Neural crest cell (in vitro differentiated cells): ENCODE measurements at places on chromosomes 16 and 17.

DNA sequence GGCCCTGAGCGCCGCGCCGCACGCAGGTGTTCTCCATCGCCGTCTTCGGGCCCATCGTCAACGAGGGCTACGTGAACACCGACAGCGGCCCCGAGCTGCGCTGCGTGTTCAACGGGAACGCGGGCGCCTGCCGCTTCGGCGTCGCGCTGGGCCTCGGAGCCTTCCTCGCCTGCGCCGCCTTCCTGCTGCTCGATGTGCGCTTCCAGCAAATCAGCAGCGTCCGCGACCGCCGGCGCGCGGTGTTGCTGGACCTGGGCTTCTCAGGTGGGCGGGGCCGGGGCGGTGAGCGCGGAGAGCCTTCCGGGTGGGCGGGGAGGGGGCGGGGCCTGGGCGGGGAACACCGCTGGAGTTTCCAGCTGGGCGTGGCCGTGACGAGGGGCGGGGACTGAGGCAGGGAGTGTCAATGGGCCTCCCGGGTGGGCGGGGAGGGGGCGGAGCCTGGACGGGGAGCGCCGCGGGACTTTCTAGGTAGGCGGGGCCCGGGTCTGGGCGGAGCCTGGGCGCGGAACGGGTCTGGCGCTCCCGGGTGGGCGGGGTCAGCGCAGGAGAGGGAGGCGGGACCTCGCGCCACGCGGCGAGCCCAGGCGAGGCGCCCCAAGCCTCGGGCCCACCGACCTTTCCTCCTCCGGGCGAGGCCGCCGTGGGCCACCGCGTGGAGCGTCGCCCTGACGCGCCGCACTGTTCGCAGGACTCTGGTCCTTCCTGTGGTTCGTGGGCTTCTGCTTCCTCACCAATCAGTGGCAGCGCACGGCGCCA, 2.4 kb downstream of the SYNGR3 start:
- DNase-seq: peak; percentile 70

DNA sequence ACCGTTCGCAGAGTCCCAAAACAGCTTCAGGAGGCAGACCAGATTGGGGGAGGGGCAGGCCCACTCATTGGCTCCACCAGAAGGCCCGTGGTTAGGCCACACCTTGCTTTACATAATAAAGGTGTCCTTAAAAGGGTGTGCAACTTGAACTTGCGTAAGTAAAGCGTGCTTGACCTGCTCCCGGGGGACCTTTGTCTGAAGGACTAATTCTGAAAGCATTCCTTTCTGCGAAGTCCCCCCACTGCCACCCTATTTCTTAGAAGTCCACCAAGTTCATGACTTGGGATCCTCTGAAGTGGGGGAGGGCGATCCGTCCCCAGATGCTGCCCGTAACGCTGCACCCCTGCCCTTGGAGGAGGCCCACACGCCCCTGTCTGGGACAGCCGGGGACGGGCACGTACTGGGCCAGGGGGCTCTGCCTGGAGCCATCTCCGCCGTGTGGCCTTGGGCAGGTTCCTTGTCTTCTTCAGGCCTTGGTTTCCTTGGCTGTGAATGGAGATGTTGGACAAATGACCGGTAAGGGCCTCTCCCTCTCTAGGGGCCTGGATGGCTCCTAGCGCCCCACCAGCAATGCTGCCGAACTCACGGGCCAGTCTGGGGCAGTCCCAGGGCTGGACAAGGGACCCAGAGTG, 823 bp upstream of the ZNF469 start:
- no peak for DNase-seq

DNA sequence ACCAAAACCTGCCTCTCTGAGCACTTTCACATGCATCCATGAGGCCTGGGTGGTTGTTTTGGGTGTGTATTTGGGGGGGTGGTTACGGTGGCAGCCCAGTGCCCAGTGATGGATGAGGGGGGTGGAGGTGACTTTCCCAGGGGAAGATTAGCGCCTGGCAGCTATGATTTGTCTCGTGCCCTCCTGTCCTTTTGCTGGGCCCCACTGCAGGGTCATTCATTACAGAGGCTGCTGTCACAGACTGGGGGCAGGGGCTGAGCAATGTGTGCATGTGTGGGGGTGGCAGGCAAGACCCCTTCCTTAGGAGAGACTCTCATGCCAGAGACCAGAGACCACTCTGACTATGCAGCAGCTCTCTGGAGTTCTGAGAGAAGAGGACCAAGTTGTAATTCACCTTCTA, 93.7 kb downstream of the MRM1 start:
- no peak for DNase-seq

GRCh38 chr17:29592850-29593551, at the start of gene ANKRD13B:
ANKRD13B (plus strand) TSS chr17:29593132; CDS start chr17:29593622, 490 bp downstream.
- DNase-seq: peak; percentile 56

DNA sequence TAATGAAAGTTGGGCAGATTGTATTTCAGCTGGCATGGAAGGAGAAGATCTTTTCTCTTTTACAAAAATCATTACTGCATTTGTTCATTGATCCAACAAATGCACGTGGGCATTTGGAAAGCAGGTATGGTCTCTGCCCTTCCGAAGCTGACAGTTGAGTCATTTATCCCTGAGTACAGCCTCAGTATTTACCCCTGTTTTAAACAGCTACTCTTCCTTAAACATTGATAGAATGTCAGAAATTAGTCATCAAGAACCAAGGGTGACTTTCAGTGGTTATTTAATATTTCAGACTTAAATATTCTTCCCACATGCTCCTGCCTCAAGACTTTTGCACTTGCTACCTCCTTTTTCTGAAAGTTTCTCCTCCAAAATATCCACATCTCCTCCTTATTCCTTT, 226.7 kb upstream of the HSBP1 start:
- DNase-seq: no peak

DNA sequence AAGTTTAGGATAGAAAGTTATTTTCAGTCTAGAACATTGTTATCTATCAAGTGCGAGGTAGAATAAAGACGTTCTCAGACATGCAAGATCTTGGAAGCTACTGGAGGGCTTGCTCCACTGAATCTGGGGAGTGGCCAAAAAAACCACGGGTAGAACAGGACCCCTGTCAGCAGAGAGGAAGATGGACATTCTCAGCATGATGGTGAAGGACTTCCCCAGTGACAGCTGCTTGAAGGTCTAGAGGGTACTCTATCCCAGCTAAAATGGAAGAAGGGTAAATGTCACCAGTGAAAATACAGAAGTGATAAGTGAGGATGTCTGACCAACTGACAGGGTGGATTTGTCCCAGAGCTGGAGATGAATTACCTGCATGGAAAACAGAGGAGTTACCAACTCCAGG, 10.1 kb downstream of the TNFRSF13B start:
- no peak for DNase-seq

DNA sequence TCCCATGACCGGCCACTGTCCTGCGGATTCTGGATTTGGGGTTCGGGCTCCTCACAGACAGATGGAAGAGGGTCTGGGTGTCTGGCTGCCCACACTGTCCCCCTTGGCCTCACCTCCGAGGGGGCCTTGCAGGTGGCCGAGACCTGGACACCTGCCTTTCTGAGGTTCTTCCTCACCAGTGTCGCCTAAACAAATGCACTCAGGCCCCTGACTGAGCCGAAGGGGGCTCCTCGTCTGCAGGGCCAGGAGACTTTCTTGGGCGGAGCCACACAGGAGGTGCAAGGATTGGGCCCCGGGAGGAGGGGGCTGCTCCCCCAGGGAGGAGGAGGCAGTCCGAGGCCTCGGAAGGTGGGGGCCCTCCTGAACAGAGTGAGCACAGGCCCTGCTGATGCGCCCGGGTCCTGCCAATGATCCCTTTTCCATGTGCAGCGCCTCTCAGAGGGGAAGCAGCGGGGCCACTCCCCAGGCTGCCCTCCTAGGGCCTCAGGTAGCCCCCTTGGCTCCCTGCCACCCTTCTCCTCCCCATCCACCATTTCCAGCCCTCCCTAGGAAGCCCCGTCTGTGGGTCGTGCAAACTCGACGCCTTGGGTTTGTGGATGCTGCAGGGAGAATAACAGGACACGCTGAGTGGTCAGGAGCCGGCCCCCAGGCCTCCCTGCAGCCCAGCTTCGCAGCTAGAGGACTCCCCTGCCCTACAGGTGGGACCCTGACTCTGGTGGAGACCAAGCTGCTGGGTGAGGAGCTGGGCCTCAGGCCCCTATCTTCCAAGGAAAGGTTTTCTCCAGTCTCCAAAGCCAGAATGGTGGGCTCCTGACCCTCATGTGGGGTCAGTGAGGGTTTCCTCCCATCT, 63.4 kb upstream of the ZNF469 start:
- no peak for DNase-seq

DNA sequence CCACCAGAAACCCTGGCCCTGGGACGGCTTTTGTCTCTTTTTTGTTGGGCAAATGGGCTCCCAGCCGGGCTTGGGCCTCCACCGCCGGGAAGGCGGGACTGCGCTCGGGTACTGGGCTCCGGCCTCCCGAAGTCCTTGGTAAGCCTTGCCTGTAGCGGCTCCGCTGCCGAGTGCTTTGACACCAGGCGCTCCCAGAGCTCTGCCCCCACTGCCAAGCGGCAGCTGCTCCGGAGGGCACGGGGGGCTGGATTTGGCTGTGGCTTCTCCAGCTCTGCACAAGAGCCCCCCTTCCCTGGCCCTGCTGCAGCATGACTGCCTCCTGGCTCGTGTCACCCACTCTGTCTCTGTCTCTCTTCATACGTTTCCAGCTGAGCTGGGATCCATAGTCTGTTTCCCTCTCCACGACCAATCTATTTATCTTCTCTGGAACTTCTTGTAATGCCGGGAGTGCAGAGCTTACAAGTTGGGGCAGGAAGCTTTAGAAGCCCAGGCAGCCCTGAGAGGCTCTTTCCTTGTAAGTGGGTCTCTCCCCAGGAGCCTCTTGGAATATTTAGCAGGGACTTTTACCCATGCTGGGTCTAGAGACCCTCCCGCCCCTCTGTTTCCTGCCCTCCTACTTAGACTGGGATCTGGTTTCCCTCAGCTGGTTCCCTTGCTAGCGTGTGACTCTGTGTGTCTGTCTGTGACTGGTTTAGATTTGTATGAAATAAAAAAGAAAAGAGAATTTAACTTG, 246.9 kb upstream of the GSE1 start:
- DNase-seq: no peak

DNA sequence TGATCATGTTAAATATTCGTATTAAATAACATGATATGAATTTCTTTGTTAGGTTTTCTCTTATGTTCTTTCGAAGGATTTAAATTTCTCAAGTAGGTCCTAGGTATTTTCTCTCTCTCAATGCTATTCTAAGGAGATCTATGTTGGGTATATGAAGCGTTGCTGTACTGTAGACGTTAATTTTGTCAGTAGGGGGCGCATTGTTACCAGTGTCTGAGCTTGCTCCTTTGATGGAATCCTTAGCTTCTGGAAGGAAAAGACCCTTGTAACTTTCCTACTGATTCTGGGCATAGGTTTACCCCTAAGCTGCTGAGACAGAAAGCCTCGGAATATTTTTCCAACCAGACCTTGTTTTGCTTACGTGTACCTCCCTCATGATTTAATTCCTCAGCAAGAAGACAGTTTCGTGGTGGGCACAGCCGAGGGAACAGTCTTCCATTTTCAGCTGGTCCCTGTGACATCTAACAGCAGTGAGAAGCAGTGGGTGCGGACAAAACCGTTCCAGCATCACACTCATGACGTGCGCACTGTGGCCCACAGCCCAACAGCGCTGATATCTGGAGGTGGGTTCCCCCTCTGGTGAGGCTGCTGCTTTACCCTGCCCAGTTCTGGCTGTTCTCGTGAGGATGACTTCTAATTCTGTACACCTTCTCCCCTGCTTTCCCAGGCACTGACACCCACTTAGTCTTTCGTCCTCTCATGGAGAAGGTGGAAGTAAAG, 17.9 kb downstream of the UTP4 start:
- DNase-seq: peak; percentile 53

DNA sequence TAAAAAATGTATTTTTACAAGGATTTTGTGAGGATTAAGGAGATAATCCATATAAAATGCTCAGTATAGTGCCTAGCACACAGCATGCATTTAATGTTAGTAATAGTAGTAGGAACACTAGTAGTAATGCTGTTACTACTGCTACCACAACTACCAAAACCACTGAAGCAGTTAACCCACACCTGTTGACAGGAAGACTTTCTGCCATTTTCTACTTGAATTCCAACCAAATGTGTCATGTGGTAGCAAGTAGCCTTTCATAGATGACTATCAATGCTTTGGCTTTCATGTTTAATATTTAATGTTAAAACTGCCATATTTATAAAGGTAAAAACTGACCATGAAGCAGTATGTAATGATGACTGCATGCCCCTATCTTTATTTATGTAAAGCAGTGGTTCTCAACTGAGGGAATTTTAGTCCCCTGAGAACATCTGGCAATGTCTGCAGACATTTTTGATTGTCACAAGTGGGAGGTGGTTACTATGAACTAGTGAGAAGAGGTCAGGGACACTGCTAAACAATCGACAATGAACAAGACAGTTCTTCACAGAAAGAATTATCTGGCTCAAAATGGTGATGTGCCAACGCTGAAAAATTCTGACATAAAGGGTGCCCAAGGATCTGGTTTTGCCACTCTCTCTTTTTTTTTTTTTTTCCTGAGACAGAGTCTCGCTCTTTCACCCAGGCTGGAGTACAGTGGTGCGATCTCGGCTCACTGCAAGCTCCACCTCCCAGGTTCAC, 89.4 kb downstream of the ITFG1 start:
- no peak for DNase-seq

- no peak for DNase-seq
Observed at GRCh38 chr17:74646231-74646630, 22.7 kb upstream of the CD300E start.

- DNase-seq: no peak
Observed at GRCh38 chr17:10151667-10152496, 46.5 kb downstream of the GAS7 start.

DNA sequence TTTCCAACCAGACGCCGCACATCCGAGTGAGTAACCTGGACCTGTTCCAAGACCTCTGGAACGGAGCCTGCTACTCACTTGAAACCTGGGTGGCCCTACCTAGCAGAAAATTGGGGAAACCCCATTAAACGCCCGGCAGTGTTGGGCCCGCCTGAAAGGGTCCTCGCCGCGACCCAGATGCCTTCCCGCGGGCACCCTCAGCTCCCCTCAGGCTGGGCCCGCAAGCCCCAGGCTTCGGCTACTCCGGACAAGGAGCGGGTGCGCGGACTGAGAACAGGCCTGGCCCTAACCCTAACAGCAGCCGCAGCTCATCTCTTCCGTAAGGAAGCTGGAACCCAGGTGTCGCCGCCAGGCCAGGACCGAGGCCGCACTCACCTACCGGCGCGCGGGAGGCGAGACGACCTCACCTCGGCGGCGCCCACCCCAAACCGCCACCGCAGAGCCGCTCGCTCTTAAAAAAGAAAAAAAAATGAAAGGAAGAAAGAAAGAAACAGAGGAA, 344 bp downstream of the PSME3IP1 start:
- DNase-seq: peak; percentile 4

- DNase-seq: no peak
Observed at GRCh38 chr17:65848751-65849150, 287.3 kb upstream of the AXIN2 start.
